Fibroblast of lung (primary cell): ENCODE measurements at places on chromosomes 12 and 14. TPM values are rescaled to one million over a fixed set of nuclear protein-coding genes. Genes with fewer than 3 reads are reported as not detected.

The KCNJ8 gene
- total RNA-seq, result 7.4 and 13.2 TPM in 2 replicates

The C1QL4 gene
- 0.17 TPM in 1 of 2 replicates, not detected in the other for total RNA-seq

The TRAF3 gene
- 14.4 and 16.2 TPM in 2 replicates for total RNA-seq

The TAS2R10 gene
- total RNA-seq, result 0.50 and 0.51 TPM in 2 replicates

The CFAP54 gene
- 5.1 and 7.1 TPM in 2 replicates for total RNA-seq

The KLHDC1 gene
- total RNA-seq, result 5.4 and 5.8 TPM in 2 replicates

DNA sequence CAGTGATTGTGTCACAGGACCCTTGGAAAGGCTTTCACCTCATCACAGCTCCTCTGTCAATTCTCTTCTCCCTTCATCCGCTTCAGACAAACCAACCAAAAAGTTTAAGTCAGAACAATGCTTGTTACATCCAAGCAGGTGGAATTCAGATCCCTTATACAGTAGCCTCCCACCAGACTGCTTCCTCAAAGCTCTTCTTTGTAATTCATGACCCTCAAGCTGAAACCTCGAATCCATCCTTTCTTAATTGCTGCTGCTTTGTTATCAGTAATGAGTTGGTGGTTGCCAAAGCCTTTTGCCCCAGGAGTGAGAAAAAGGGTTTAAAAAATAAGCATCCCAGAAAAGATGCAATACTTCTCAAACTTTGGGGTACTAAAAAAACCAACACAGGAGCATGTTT, 9.5 kb downstream of the BEST3 start:
- peaks cover 6% of the 10 kb centered on the region for H3K4me1 ChIP-seq
- no peak overlapping the region for H3K27ac ChIP-seq
- no peaks in the 10 kb centered on the region for H3K36me3 ChIP-seq

DNA sequence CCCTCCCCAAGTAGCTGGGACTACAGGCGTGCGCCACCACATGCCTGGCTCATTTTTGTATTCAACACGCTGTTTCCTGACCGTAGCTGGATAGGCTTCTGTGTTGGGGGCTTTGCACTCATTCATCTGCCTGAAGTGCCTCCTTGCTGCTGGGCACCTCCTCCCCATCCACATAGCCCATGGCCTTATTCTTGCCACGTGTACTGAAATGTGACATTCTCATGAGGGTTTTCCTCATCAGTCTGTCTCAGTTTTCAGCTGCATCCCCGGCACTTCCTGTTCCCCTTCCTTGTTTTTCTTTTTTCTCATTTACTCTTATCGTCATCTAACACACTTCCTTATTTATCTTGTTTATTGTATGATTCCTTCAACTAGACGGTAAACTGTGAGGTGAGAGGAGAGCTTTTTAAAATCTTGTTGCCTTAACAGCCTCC, 36.6 kb downstream of the RCOR1 start:
- no peaks in the 10 kb centered on the region for H3K27me3 ChIP-seq
- H3K4me1 ChIP-seq, result peaks cover 2% of the 10 kb centered on the region
- no peak overlapping the region for H3K4me3 ChIP-seq
- no peak overlapping the region for H3K27ac ChIP-seq

GRCh38 chr12:67698672-67699581, 50.4 kb downstream of the DYRK2 start:
- H3K27me3 ChIP-seq, result no peaks in the 10 kb centered on the region
- H3K27ac ChIP-seq, result peak overlapping the region; percentile 28
- peak overlapping the region; percentile 45 for H3K4me3 ChIP-seq
- no peaks in the 10 kb centered on the region for H3K36me3 ChIP-seq
- H3K4me1 ChIP-seq, result peaks cover 2% of the 10 kb centered on the region
- DNase-seq, result peak; percentile 67

DNA sequence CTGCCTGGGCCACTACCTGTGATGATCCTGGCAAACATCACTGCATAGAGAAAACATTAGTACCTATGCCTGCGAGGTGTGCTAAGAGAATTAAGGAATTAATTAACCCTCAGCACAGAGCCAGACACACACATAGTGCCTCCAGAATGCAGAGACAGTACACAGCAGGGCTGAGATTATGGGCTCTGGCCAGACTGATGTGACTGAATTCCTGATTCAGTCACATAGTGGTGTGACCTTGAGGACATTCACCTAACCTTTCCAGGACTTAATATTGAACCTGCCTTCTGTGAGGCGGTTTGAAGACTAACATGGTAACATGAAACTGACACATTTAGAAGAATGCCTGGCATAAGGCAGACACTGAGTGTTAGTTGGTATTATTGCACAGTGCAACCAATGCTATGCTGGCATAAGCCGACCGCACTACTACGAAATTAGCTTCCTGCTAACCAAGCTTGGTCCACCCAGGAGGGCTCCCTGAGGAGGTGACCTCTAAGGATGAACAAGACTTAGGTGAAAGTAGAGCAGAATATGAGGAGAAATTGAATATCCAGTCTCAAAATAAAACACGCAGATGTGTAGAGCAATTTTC, 32.0 kb upstream of the SELPLG start:
- peak overlapping the region; percentile 79 for H3K27ac ChIP-seq
- H3K36me3 ChIP-seq, result peaks cover 3% of the 10 kb centered on the region
- no peak for DNase-seq

DNA sequence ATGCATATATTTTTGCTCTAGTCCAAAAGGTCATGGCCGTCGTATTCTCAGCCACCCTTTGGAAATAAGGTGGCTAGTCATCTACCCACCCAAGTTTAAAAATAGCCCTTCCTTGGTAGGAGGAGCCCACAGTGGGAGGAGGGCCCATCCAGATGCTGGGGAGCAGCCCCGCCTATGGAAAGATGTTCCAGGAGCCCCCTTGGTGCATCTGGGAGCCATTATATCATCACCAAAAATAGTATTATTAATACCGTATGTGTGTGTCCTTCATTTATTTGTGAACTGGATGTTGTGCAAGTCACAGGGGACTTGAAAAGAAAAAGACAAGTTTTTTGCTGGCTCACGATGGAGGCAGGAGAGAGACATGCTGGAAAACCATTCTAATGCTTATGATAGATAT, 34.0 kb downstream of the EMP1 start:
- H3K36me3 ChIP-seq, result no peaks in the 10 kb centered on the region
- no peaks in the 10 kb centered on the region for H3K4me1 ChIP-seq
- H3K27me3 ChIP-seq, result no peaks in the 10 kb centered on the region

- H3K4me3 ChIP-seq, result no peak overlapping the region
- no peaks in the 10 kb centered on the region for H3K4me1 ChIP-seq
- no peak for DNase-seq
Observed at GRCh38 chr14:72573725-72574417, 320.0 kb downstream of the DPF3 start.

DNA sequence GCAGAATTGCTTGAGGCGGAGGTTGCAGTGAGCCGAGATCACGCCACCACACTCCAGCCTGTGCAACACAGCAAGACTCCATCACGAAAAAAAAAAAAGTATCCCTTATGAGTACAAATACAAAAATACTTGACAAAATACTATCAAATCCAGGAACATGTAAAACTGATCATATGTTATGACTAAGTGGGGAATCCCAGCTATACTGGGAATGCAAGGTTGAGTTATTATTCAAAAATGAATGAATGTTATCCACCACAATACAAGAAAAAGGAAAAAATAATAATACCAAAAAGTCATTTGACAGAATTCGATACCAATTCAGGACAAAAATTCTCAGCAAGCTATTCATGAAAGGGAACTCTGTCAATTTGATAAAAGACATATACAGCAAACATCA, 32.6 kb downstream of the MOK start:
- H3K4me3 ChIP-seq, result no peak overlapping the region
- H3K27ac ChIP-seq, result no peak overlapping the region
- no peak for DNase-seq
- H3K4me1 ChIP-seq, result no peaks in the 10 kb centered on the region

- no peaks in the 10 kb centered on the region for H3K27me3 ChIP-seq
- H3K27ac ChIP-seq, result no peak overlapping the region
- H3K4me3 ChIP-seq, result no peak overlapping the region
- H3K36me3 ChIP-seq, result peaks cover 17% of the 10 kb centered on the region
- DNase-seq, result no peak
- no peaks in the 10 kb centered on the region for H3K4me1 ChIP-seq
Observed at GRCh38 chr12:6393109-6393508, 9.1 kb downstream of the LTBR start.

DNA sequence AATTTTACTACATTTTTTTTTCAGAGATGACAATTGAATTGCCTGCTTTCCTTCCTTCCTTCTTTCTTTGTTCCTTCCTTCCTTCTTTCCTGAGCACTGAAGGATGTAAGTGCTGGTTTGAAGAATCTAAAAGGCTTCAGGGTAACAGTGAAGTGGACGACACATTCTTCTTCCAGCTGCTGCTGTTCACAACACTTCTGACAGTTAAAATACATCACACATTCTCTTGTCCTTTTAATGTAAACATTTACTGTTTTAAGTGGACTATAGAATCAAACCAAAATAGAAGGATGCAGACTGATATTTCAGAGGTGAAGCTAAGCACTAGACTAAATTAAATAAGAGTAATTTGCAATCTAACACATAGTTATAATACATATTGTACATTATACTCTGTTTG, 151.5 kb downstream of the MSRB3 start:
- H3K4me1 ChIP-seq, result peaks cover 17% of the 10 kb centered on the region
- no peak overlapping the region for H3K27ac ChIP-seq
- no peak for DNase-seq
- H3K36me3 ChIP-seq, result no peaks in the 10 kb centered on the region

- H3K27me3 ChIP-seq, result no peaks in the 10 kb centered on the region
- no peak for DNase-seq
- H3K4me1 ChIP-seq, result no peaks in the 10 kb centered on the region
- H3K4me3 ChIP-seq, result no peak overlapping the region
Observed at GRCh38 chr14:43031598-43031997, 1424.9 kb downstream of the LRFN5 start.

DNA sequence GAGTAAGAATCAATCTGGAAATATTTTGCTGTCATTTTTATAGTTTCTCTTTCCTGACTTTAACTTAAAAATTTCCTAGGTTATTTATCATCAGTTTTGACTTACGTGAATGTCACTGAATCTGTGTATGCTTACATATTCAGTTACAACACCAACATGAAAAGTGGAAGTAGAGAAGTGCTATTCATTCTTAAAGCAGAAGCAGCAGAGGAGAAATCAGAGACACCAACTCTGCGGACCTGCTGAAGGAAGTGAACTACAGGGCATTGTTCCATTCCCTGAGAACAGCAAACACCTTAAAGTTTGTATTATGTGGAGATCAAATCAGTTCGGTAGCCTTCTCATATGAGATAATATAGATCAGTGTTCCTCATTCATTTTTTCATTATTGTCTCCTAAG, 34.1 kb downstream of the RAD51B start:
- H3K27ac ChIP-seq, result no peak overlapping the region
- H3K4me3 ChIP-seq, result no peak overlapping the region
- H3K36me3 ChIP-seq, result no peaks in the 10 kb centered on the region
- H3K4me1 ChIP-seq, result no peaks in the 10 kb centered on the region
